Stimulated activated CD8-positive, alpha-beta memory T cell treated with anti-CD3 and anti-CD28 coated beads, Interleukin-4, amount 100 ng/mL, for 4 hours (primary cell): ENCODE measurements at places on chromosomes 2 and 18.

DNA sequence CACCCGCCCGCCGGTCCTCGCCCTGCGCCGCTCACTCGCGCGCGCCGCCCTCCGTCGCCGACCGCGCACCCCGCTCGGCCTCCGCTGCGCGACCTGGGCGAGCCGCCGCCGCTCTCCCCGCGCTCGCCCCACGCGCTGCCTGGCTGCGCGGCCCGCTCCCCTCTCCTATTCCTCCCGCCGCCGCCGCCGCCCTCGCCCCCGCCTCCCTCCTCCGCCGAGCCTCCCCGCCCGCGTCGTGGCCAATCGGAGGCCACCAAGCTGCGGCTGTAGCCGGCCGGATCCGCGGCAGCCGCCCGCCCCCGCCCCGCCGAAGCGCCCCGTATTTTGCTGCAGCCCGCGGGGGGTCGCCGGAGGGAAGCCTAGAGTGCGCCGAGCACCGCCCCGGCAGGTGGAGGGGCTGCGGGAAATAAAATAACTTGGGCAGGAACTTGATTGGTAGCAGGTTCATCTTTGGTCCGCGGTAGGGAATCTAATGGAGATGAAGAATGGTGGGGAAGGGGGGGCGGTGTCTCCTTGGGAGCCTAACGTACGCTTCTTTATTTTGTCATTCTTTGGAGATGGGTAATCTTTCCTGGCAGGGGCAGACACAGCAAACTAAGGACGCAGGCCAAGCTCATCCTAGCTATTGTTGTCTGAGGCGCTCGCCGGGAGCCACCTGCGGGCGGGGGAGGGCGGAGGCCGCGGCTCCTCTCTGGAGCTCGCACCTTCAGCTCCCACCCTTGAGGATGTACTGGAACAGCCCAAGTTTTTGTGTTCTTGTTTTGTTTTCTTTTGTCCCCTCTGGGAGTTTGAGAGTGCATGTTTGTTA, 1.1 kb upstream of the CDH2 start:
- no peak for DNase-seq

DNA sequence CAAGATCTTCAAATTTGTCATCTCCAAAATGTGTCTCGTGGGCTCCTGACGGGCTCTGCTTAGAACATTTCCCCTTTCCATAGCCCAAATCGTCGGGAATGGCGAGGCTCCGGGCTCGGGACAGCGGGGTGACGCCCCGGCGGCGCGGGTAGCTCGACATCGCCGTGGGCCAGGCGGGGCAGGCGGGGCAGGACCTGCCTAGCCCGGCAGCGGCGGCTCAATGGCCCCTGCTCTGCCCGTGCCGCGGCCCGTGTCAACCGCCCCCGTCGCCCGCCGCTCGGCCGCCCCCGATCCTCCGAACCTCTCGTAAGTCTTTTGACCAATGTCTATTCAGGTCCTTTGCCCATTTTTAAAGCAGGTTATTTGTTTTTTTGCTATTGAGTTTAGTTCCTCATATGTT, 111.2 kb downstream of the PMAIP1 start:
- no peak for DNase-seq

GRCh38 chr2:149223472-149224095, 106.8 kb upstream of the LYPD6 start:
- no peak for DNase-seq

- DNase-seq, result no peak
These were observed 206.5 kb downstream of the PDE1A start for GRCh38 chr2:182220335-182220734.

DNA sequence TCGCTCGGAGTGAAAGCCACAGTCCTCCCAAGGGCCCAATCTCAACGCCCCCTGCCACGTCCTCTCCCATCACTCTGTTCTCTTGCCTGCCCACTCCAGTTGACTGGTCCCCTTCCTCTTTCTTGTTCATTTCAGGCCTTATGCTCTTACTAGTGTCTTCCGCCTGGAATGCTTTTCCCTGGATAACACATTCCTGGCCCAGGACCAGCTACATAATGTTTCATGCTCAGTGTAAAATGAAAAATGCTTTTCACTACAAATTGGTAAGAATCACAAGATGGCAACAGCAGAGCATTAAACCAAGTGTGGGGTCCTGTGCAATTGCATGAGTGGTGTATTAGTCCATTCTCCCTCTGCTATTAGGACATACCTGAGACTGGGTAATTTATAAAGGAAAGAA, 417.2 kb upstream of the KLHL29 start:
- DNase-seq, result no peak
